ENCODE measurements at places on chromosomes 1 and 21. TPM values are rescaled to one million over a fixed set of nuclear protein-coding genes. Genes with fewer than 3 reads are reported as not detected.

The PLK3 gene
- 12.0 TPM for total RNA-seq

The QSOX1 gene
- total RNA-seq = 147 TPM

The UBE2U gene
- not detected for total RNA-seq

The DNALI1 gene
- 10.5 TPM for total RNA-seq

The LRRC71 gene
- total RNA-seq = 0.30 TPM

The LAMB3 gene
- 0.85 TPM for total RNA-seq

The STUM gene
- total RNA-seq = 1.3 TPM

The RAB4A gene
- 80.0 TPM for total RNA-seq

The PYCR2 gene
- 86.0 TPM for total RNA-seq

The XCL2 gene
- total RNA-seq = not detected

The RPTN gene
- total RNA-seq = not detected

The NBPF10 gene
- total RNA-seq = 0.63 TPM

The TP73 gene
- total RNA-seq = 5.7 TPM

The KRTAP6-3 gene
- total RNA-seq = not detected

The ARHGEF10L gene
- total RNA-seq = 34.4 TPM

The C2CD4D gene
- total RNA-seq = 0.85 TPM

The TDRKH gene
- total RNA-seq = 25.3 TPM

The PLA2G2D gene
- not detected for total RNA-seq

The TMIGD3 gene
- not detected for total RNA-seq

The GIPC2 gene
- total RNA-seq = 1.6 TPM

The CAPN2 gene
- total RNA-seq = 24.2 TPM

The TMPRSS3 gene
- 0.25 TPM for total RNA-seq

The SH3D21 gene
- total RNA-seq = 26.9 TPM

The MROH9 gene
- not detected for total RNA-seq

Data from WTC11 (cell line).